ENCODE measurements at places on chromosomes 13 and 19. TPM values are rescaled to one million over a fixed set of nuclear protein-coding genes. Genes with fewer than 3 reads are reported as not detected.

Gene MAB21L1
- total RNA-seq, result 2.4 TPM

Gene SMIM17
- total RNA-seq, result not detected

Gene C19orf73
- total RNA-seq, result 1.5 TPM

Gene DCT
- total RNA-seq, result 0.68 TPM

Gene CPB2
- total RNA-seq, result not detected

Gene F2RL3
- 5.9 TPM for total RNA-seq

Gene CEACAM6
- not detected for total RNA-seq

Gene PEG3
- total RNA-seq, result 6.8 TPM

Gene KPNA3
- 28.9 TPM for total RNA-seq
